ENCODE measurements at places on chromosomes 7 and 10.

- DNase-seq = no peak
Observed at GRCh38 chr7:16619979-16620408, 25.6 kb downstream of the ANKMY2 start.

GRCh38 chr7:154844955-154845354 is 158.0 kb downstream of the PAXIP1 start:
- no peak for DNase-seq

DNA sequence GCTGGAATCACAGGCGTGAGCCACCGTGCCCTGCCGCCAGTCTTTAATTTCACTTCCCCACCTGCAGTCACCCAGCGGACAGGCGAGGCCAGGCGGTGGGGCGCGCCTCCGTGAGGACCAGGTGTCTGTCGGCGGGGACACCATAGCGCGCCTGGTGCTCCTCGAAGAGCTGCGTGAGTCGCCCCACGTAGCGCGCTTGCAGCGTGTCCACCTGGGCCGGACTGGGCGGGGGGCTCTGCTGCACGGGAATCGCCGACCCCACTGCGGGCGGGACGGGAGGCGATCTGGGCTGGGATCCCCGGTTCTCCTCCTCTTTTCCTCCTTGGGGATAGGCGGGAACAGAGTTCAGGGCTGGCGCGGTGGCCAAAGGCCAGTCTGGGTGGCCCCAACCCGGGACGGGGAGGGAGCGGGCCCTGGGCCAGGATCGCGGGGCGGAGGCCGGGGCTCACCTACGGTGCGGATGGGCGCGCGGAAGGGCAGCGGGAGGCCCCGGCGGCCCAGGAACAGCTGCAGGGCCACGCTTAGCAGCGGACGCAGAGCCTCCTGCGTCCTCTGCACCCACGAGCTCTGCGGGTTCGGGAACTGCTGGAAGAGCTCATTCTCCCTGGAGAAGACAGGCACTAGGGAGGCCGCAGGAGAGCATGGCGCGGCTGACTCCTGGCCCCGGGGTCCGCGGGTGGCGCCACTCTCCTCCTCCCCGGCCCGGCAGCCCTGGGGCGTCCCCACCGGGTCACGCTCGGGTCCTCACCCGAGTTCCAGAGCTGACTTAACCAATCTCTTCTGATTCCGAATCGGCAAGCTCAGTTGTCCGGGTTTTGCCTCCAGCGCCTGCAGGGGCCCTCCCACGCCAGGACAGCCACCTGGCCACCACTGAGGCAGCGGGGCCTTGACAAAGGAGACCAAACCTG is 1.1 kb upstream of the MOGAT3 start:
- no peak for DNase-seq

- DNase-seq = no peak
Observed at GRCh38 chr7:101066141-101066832, 19.0 kb upstream of the TRIM56 start.

DNA sequence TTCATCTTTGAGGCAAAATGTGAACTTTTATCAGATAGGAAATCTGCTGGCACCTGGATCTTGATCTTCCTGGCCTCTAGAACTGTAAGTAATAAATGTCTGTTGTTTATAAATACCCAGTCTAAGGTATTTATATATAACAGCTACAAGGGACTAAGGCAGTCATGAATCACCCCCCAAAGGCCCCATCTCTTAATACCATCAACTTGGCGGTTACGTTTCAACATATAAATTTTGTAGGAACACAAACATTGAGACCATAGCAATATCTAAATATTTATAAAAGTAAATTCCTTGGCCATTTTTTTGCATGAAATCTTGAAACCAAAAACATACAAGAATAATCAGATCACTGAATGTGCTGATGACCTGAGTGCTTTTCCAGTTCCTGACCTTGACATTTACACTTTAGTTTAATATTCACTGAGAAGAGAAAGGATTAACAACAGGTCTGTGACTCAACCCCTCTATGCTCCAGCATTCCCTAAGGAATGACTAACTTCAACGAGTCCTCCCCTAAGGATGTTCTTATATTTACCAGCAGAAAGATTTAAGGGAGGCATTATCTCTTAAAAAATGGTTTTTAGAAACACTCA is 1438.5 kb upstream of the CELF2 start:
- no peak for DNase-seq

- no peak for DNase-seq
Observed at GRCh38 chr7:3041986-3042675, 1.5 kb downstream of the CARD11 start.

DNA sequence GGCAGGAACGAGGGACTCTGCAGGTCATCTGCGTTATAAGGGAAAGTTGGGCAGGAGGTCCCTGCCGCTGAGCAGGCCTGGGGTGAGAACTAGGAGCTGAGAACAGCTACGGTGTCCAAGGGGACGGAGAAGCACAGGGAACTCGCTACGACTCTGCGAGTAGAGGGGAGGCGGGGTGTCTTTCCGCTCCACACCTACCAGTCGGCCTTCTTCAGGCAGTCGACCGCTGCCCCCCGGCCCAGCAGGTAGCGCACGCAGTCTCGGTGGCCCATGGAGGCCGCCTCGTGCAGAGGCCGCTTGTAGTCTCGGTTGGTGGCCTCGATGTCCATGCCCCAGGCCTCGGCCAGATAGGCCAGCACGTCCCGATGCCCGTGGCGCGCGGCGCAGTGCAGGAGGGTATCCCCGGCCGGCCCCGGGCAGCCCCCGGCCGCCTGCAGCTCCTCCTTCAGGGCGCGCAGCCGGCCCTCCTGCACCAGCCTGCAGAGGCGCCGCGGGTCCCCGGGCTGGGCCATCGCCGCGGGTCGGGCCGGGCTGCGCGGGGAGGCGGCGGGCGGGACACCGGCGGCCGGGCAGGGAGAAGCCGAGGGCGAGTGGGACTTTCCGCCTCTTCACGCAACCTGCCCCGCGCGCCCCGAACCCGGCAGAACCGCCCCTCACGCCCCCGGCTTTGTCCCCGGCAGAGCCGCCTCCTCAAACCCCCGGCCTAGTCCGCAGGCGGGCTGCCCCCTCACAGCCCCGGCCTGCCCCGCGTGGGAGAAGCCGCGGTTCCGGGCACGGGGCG is 660 bp downstream of the ANKRD16 start:
- peak; percentile 64 for DNase-seq
